Neuronal stem cell (in vitro differentiated cells): ENCODE measurements at places on chromosomes 6 and 20.

- no peak for DNase-seq
These were observed 263.9 kb upstream of the JARID2 start for GRCh38 chr6:14981960-14982359.

GRCh38 chr20:39874049-39874893 lies 814.8 kb downstream of the MAFB start:
- DNase-seq = peak; percentile 83

DNA sequence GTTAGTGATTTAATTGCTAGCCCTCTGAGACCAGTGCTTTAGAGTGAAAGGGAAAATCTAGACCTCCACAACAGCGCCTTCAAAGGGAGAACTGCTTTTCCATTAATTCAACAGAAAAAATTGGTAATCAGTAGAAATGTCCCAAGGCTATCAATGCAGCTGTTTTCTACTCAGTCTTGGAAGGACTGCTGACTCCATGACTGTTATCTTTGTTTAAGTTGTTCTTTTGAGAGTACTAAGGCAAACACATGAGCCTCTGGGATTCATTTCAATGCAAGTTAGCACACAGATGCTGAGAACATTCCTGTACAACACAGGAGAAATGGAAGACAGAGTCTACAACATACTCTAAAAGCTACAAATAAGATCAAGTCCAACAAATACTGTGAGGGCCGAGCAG lies 301.7 kb upstream of the PTCHD4 start:
- no peak for DNase-seq

- no peak for DNase-seq
These were observed 197.5 kb upstream of the CST7 start for GRCh38 chr20:24751551-24751950.

DNA sequence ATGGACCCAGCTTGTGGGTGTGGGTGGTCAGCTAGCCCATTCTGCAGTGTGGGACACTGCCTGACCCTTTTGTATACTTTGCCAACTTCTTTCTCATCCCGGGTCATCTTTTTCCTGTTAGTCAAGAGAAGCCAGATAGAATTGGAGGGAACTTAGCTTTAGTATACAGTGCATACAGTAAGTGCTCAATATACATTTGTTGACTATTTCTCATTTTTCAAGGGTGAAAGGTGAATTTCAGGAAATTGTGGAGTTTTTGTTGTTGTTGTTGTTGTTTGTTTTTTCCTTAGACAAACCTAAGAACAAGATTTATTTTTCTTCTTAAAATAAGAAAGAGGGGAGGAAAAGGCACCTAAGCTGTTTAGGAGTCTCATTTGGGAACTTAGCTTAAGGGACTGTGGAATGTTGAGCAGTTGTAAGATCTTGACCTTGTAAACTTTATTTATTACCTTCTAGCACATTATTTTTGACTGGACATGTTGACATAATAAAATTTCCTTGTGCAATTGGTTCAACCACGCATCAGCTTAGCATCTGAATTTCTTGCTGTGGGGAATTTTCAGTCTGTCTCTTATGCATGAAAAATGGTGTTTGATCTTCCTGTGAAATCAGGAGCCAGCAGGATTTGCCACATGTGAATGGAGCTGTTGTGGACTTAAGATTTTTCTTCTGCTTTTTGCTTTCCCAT lies 113.6 kb downstream of the ARID1B start:
- DNase-seq = no peak
